Natural killer cell (primary cell): ENCODE measurements at places on chromosomes 6 and 20. TPM values are rescaled to one million over a fixed set of nuclear protein-coding genes. Genes with fewer than 3 reads are reported as not detected.

The CYP24A1 gene
- total RNA-seq: 0.12 TPM

The PLTP gene
- total RNA-seq: 0.63 TPM

The TP53TG5 gene
- total RNA-seq: 0.14 TPM

The PSORS1C1 gene
- not detected for total RNA-seq

The ADGRF5 gene
- not detected for total RNA-seq

The C6orf15 gene
- not detected for total RNA-seq

The OOEP gene
- total RNA-seq: not detected

The TXLNB gene
- 0.50 TPM for total RNA-seq

The KCNK5 gene
- not detected for total RNA-seq

The STMND1 gene
- not detected for total RNA-seq

The GSTA3 gene
- not detected for total RNA-seq

The TBXT gene
- total RNA-seq: not detected

The SOD2 gene
- 156 TPM for total RNA-seq

The LRRN4 gene
- not detected for total RNA-seq

The OPRL1 gene
- 2.2 TPM for total RNA-seq
